A549 treated with dexamethasone at 1 μM for 4 hours (cell line): ENCODE measurements at places on chromosomes 2 and 18. TPM values are rescaled to one million over a fixed set of nuclear protein-coding genes. Genes with fewer than 3 reads are reported as not detected.

The RNMT gene
- total RNA-seq, result 16.4 to 21.2 TPM (median 18.7 TPM) in 5 replicates

The CYP26B1 gene
- total RNA-seq, result 9.1 to 17.2 TPM (median 14.4 TPM) in 5 replicates

The FSIP2 gene
- total RNA-seq, result 0.02 TPM in 1 of 5 replicates, not detected in the others

The RTP5 gene
- not detected in 5 replicates for total RNA-seq

The AQP12A gene
- not detected in 5 replicates for total RNA-seq

The APCDD1 gene
- 0.07 to 0.11 TPM (median 0.07 TPM) in 3 of 5 replicates, not detected in the others for total RNA-seq

The RNU2-63P gene
- not detected in 5 replicates for total RNA-seq

The GALNT5 gene
- total RNA-seq, result 2.0 to 2.4 TPM (median 2.1 TPM) in 5 replicates

The RTKN gene
- total RNA-seq, result 14.2 to 25.4 TPM (median 23.2 TPM) in 5 replicates

The CAVIN2 gene
- total RNA-seq, result 52.2 to 76.9 TPM (median 69.5 TPM) in 5 replicates

The GCG gene
- 0.07 to 0.18 TPM in 2 of 5 replicates, not detected in the others for total RNA-seq

The CYP27C1 gene
- 2.4 to 4.4 TPM (median 4.1 TPM) in 5 replicates for total RNA-seq

The RESP18 gene
- total RNA-seq, result not detected in 5 replicates

The PRSS56 gene
- 0.08 to 0.16 TPM (median 0.12 TPM) in 4 of 5 replicates, not detected in the other for total RNA-seq

The PRKAG3 gene
- 0.04 TPM in 1 of 5 replicates, not detected in the others for total RNA-seq

The WDR33 gene
- total RNA-seq, result 18.0 to 28.4 TPM (median 25.5 TPM) in 5 replicates

The GREB1L gene
- total RNA-seq, result 3.5 to 7.5 TPM (median 5.3 TPM) in 5 replicates

The FBXO41 gene
- total RNA-seq, result 3.9 to 5.6 TPM (median 4.4 TPM) in 5 replicates

The CNTNAP5 gene
- total RNA-seq, result not detected in 5 replicates

The ANTXR1 gene
- 115 to 164 TPM (median 154 TPM) in 5 replicates for total RNA-seq

The ING5 gene
- total RNA-seq, result 21.3 to 26.7 TPM (median 23.5 TPM) in 5 replicates

The FRZB gene
- total RNA-seq, result 0.03 to 0.11 TPM (median 0.09 TPM) in 5 replicates

The ALLC gene
- total RNA-seq, result 0.05 to 0.11 TPM (median 0.08 TPM) in 3 of 5 replicates, not detected in the others

The ACMSD gene
- not detected in 5 replicates for total RNA-seq

The ZNF512 gene
- 18.2 to 21.6 TPM (median 19.3 TPM) in 5 replicates for total RNA-seq

The SLC30A3 gene
- total RNA-seq, result 1.8 to 3.4 TPM (median 3.3 TPM) in 5 replicates

The RBBP8 gene
- total RNA-seq, result 23.3 to 28.7 TPM (median 23.7 TPM) in 5 replicates

The ABCG5 gene
- total RNA-seq, result 0.03 TPM in 1 of 5 replicates, not detected in the others

The SCYGR4 gene
- not detected in 5 replicates for total RNA-seq

The FBXO48 gene
- 0.43 to 0.64 TPM (median 0.53 TPM) in 5 replicates for total RNA-seq

The IL37 gene
- 0.23 TPM in 1 of 5 replicates, not detected in the others for total RNA-seq

The PROC gene
- 3.5 to 5.6 TPM (median 5.0 TPM) in 5 replicates for total RNA-seq

The MEX3C gene
- 18.7 to 26.0 TPM (median 21.7 TPM) in 5 replicates for total RNA-seq

The RGPD3 gene
- 0.14 to 0.25 TPM (median 0.16 TPM) in 5 replicates for total RNA-seq

The MALL gene
- total RNA-seq, result 154 to 172 TPM (median 164 TPM) in 5 replicates

The MYOM1 gene
- total RNA-seq, result 0.07 to 0.30 TPM (median 0.25 TPM) in 5 replicates

The PIK3C3 gene
- total RNA-seq, result 15.0 to 21.8 TPM (median 21.0 TPM) in 5 replicates

The ABCG8 gene
- total RNA-seq, result 0.04 TPM in 1 of 5 replicates, not detected in the others

The DNAH7 gene
- 0.79 to 2.1 TPM (median 1.0 TPM) in 5 replicates for total RNA-seq

The TUBA4B gene
- 0.12 to 0.20 TPM (median 0.16 TPM) in 3 of 5 replicates, not detected in the others for total RNA-seq

The PLB1 gene
- 1.1 to 3.1 TPM (median 2.6 TPM) in 5 replicates for total RNA-seq

The TCF7L1 gene
- total RNA-seq, result 7.5 to 12.4 TPM (median 11.6 TPM) in 5 replicates

The RPRM gene
- 0.05 to 0.11 TPM (median 0.09 TPM) in 3 of 5 replicates, not detected in the others for total RNA-seq

The CDH7 gene
- total RNA-seq, result 0.01 TPM in 1 of 5 replicates, not detected in the others

The KYNU gene
- total RNA-seq, result 220 to 265 TPM (median 257 TPM) in 5 replicates

The GALNT13 gene
- total RNA-seq, result 7.9 to 11.3 TPM (median 10.0 TPM) in 5 replicates

The FIGN gene
- total RNA-seq, result 1.3 to 3.0 TPM (median 2.7 TPM) in 5 replicates

The GALNT3 gene
- total RNA-seq, result 0.05 TPM in 1 of 5 replicates, not detected in the others

The SCTR gene
- 0.15 to 0.18 TPM in 2 of 5 replicates, not detected in the others for total RNA-seq

The GRHL1 gene
- total RNA-seq, result 0.72 to 1.5 TPM (median 1.1 TPM) in 5 replicates

The CCDC74A gene
- 10.8 to 15.5 TPM (median 13.9 TPM) in 5 replicates for total RNA-seq

The COX7A2L gene
- 150 to 177 TPM (median 157 TPM) in 5 replicates for total RNA-seq

The EN1 gene
- 0.61 to 0.91 TPM (median 0.83 TPM) in 5 replicates for total RNA-seq

The C2orf80 gene
- total RNA-seq, result not detected in 5 replicates

The DSC1 gene
- total RNA-seq, result not detected in 5 replicates

The C2orf15 gene
- total RNA-seq, result 0.48 to 0.58 TPM (median 0.57 TPM) in 5 replicates

The SEMA4C gene
- 15.0 to 20.6 TPM (median 18.2 TPM) in 5 replicates for total RNA-seq

The NOP58 gene
- 114 to 139 TPM (median 123 TPM) in 5 replicates for total RNA-seq
